ENCODE measurements at places on chromosomes 3 and 15.

DNA sequence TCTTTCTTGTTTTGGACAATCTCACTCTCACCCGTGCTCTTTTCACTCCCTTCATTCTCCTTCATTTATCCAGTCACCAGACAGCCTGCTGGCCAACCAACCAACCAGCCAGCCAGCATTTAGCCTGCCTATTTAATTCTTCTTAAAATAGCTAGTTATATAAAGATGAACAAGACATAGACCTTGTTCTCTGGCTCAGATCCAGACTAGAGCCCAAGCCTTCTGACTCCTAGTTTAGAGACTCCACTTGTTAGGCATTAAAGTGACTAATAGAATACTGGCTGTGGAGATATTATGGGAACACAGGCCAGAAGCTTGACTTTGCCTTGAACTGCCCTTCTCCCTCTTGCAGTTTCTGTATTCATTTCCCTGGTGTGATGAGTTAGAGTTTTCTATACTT, 215.3 kb upstream of the THRB start:
- no peak for DNase-seq

GRCh38 chr15:58805095-58805494, 34.0 kb downstream of the MINDY2 start:
- no peak for DNase-seq

- DNase-seq, result no peak
Observed at GRCh38 chr3:115100806-115101205, 46.3 kb downstream of the ZBTB20 start.

DNA sequence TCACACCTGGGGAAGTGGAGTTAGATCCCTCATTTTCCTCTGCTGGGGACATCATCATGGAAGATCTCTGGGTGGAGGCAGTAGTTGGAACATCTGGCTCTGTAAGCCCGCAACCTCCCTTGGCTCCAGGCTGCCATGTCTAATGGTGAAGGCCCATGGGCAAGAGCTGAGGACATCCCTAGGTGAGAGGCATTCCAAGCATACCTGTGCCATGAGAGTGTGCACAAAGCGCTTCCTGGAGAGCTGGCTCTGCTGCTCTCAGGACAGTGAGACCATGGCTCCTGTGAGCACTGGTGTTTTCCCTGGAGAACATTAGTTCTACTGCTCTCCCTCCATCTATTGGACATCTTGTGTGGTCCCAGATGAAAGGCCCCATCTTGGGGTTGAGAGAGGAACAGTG, 7.7 kb downstream of the MAPKAPK3 start:
- no peak for DNase-seq

DNA sequence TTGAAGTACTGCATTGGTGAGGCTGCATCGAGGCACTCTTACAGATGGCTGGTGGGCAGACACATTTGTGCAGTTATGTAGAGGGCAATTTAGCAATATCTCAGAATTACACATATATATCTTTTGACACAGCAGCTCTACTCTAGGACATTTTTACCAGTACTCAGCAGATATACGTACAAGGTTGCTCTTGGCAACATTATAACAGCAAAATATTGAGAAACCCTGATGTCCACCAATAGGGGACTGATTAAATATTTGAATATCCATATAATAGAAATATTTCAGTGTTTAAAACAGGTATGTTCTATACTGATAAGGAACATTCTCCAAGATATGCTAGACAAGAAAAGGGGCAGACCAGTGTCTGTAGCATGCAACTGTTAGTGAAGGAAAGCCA, 7.9 kb upstream of the FBXO22 start:
- no peak for DNase-seq

DNA sequence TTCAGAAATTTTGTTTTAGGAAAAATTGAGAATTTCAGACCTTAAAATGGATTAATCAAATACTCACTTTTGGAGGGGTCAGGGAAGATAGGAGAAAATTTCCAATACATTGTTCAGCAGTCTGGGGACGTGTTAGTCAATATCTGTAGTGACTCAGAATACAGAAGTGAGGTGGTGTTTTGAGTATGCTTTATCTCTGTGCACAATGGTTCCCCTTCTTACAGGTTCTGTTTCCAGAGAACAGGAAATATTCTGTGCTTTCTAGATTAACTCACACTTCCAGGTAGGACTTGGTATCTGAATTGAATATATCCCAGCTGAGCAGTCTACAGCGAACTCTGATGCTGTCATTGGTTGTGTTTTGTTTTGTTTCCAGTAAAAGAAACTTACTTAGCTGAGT, 30.7 kb upstream of the CCDC54 start:
- no peak for DNase-seq

DNA sequence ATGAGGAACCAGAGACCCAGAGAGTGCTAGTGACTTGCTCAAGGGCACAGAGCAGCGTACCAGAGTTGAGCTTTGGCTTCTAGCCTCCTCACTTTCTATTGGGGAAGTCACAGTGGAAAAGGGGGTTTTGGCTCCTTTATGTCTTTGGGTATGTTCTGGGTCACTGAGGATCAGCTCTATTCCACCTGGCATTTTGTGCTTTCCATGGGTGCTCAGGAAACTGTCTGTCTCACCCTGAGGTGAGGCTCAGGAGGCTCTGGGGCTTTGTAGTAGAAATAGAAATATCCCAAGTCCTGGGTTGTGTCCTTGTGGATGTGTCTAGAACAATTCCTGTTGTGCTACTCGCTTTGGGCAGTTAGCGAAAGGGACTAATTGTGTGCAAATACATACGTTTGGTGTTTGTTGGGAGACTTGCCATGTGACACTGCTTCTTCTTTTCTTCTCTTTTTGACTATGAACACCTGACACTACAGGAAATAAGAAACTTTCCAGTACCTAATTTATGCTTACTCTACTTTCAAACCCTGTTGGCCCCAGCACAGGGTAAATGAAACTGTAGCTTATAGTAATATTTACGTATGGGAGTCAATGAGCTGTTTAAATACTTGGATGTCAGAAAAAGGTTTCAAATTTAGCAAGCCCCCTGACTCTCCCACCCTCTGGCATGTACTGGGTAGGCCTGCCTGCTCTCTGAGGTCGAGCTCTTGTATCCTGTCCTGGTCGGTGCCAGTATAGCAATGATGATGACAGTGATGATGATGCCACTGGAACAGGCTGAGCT, 35.6 kb downstream of the SMAD3 start:
- DNase-seq, result no peak
